ENCODE measurements at places on chromosomes 13 and 19.

GRCh38 chr13:48586591-48587103, 53.8 kb upstream of the RCBTB2 start:
- DNase-seq, result peak; percentile 95

- no peak for DNase-seq
Observed at GRCh38 chr13:91119643-91120042, 227.8 kb upstream of the MIR17HG start.

DNA sequence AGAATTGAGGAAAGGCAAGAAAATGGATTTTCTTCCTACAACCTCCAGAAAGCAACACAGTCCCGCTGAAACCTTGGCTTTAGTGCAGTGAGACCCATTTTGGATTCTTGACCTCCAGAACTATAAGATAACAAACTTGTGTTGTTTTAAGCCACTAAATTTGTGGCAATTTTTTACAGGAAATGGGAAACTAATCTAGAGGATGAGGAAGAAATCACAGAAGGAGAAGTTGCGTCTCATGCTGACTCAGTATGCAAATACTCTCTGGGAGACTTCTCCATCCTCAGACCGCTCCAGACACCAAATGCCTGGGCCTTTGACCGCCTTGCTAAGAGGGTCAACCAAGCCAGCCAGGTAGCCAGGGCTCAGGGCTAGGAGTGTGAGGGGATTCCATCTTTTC, 13.1 kb upstream of the CEACAM16 start:
- no peak for DNase-seq

- DNase-seq, result no peak
Observed at GRCh38 chr13:35252536-35253205, 223.8 kb downstream of the MAB21L1 start.

GRCh38 chr13:101711307-101712025, 259.0 kb downstream of the ITGBL1 start:
- DNase-seq, result no peak

DNA sequence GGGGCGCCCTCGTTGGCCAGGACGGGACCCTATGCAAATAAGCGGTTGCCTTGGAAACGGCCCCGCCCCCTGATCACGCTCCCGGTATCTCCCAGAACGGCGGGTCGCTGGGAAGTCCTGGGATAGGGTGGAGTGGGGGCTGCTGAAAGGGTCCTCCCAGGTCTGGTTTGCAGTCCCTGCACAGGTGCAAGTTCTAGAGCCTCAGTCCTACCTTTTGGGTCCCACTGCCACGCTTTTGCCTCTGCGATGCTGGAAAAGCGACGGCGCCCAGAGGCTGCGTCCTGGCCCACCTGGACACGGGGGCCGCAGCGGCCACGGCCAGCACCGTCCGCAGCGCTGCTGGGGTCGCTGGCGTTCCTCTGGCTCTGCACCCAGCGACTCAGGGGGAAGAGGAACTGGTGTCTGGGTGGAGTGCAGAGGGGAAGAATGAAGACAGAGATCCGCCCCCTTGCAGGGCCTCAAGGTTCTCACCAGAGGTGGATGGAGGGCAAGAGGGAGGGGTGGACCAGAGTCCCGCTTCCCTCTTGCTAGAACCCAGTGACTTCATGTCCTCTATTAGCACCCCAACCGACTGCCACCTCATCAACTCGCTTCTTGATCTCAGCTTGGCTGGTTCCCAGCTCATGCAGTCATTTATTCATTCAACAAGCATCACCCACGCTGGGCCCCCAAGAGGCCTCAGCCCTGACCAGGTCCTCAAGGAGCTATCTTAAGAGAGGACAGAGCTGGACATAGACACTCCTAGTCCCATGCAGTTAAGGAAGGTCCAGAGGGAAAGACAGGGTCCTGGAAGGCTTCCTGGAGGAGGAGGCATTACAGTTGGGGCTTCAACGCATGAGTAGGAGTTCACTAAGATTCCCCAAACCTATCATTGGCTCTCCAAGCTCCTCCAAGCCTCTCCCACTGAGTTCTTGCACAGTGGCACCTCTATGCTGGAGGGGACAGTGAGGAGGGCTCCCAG, at the start of gene LRRC25:
TSS of gene LRRC25 (minus strand) at position 381 of the 961 bp plus-strand sequence. CDS start 659 bp downstream, outside the sequence.
- DNase-seq, result no peak

DNA sequence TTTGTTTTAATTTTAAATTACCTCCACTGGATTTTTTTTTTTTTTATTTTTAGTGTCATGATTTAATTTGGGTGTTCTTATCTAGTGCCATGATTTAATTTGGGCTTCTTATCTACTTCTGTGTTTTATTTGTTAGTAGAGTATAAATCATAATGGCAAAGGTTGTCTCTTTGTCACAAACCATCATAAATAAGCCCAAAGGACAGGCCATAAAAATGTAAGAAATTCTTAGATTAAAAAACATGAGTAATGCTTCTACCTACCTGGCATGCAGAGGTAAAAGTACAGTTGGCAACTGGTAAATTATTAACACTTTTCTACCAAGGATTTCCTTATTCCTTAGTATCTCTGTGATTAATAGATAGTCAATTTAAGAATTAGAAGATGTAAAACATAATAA, 55.2 kb downstream of the ERCC5 start:
- DNase-seq, result no peak

GRCh38 chr19:18373892-18374629, 11.9 kb upstream of the GDF15 start:
- DNase-seq, result peak; percentile 99

GRCh38 chr13:78598116-78598781, 5.1 kb downstream of the POU4F1 start:
- no peak for DNase-seq

- peak; percentile 8 for DNase-seq
Observed at GRCh38 chr13:44648392-44649103, 72.4 kb upstream of the TSC22D1 start.

GRCh38 chr19:6041071-6041470, 63.1 kb upstream of the RANBP3 start:
- no peak for DNase-seq

GRCh38 chr13:92407858-92408257, 818.7 kb upstream of the GPC6 start:
- DNase-seq, result no peak

GRCh38 chr13:76300688-76301087, 585.5 kb downstream of the KCTD12 start:
- DNase-seq, result no peak

GRCh38 chr19:5103061-5103701, 134.3 kb downstream of the KDM4B start:
- DNase-seq, result peak; percentile 25

DNA sequence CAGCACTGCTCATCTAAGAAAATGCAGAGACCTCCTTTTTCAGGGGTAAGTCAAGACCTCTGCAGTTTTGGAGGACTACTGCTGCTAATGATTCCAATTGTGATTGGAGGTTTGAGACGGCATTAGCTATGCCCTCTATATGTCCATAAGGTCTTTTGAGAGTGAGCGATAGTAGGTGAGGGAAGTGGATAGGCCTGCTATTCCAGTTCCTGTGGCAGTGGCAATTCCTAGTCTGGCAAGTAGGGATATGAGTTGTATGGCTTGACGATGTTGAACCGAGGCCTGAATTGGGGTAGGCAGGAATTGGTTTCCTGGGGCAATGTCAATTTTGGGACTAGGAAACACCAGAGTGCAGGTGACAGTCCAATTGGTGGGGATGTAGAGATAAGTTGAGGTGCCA, 913.1 kb upstream of the SLITRK5 start:
- no peak for DNase-seq

DNA sequence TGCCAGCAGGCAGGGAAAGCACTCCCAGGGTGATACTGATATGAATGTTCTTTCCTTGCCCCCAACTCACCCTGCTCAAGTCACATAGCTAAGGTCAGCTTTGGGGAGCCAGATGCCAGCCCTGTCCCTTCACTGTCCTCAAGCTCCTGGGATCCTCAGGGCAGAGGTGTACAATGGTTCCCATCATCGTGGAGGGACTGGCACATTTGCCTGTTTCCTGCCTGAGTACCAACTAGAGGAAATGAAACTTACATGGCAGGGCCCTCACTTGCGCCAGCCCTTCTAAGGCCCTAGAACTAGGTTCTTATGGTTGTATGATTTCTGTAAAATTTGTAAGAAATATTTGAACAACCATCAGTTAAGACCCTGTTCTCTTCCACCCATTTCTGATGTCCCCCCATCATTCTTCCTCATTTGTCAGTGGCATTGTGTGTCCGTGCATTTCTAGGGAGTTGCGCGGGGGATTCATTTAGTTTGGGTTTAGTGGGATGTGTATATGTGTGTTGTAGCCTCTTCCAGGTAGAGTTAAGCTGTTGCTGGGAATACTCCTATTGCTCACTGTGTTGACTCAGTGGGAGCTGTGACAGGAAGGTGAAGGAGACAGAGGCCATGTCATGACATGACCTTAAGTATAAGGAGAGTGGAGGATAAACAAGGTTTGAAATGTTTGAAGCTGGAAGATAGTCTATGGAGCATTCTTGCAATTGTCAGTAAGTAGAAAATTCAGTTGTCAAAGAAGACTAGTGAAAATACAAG, 41.3 kb upstream of the RCBTB2 start:
- no peak for DNase-seq

GRCh38 chr19:38917516-38917915, 5.5 kb upstream of the CCER2 start:
- DNase-seq, result no peak

- no peak for DNase-seq
Observed at GRCh38 chr13:54733639-54734038, 1705.0 kb downstream of the OLFM4 start.

GRCh38 chr19:2798158-2798685, 12.9 kb downstream of the THOP1 start:
- no peak for DNase-seq

- DNase-seq, result no peak
Observed at GRCh38 chr13:72185776-72186175, 318.8 kb upstream of the DACH1 start.

DNA sequence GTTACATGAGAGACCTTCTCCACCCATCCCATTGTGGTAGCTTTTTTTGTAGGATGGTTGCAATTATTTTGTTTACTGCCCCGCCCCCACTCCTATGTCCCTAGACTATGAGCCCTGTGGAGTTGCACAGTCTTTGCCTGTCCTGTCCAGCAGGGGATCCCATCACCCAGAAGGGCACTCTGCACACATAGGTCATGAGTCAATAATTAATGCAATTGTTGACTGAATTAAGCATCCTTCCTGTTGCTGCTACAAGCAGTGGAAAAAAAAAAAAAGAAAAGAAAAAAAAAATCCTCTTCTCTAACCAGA, 14.2 kb downstream of the C19orf81 start:
- no peak for DNase-seq

Measured in dermis microvascular lymphatic vessel endothelial cell (primary cell).